ENCODE measurements at places on chromosomes 13 and 19.

DNA sequence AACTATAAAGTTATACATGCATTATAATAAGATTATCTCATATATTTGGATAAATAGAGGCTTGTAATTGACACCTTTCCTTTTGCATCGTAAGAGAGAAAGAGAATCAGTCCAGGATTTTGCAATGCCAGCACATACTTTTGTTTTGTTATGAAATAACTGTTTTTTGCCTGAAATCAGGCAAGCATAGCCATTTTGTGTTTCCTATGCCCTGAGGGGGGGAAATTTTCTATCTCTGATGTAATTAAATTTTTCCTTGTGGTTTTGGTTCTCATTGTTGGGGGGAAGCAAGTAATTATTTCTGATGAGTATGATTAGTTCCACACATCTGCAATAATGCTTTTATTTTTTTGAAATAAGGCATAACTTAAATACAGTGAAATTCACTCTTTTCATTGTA is 229.4 kb downstream of the NDFIP2 start:
- peak; percentile 37 for DNase-seq

DNA sequence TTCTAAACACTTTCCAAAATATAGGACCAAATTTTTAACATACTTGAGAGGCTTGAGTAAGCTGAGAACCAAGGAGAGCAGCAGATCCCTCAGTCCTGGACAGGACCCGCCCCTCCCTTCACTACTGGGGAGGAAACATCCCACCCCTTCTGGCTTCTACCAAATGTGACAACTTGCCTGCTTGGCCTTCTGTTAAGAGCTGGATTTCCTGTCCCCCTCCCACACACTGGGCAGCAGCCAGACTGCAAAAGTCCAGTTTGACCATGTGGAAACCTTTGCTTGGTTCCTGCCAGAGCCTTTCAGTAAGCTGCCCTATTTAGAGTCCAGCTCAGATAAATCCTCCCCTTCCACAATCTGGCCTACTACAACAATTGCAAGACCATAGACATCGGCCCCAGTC is 84.3 kb downstream of the FGF14 start:
- DNase-seq, result no peak

DNA sequence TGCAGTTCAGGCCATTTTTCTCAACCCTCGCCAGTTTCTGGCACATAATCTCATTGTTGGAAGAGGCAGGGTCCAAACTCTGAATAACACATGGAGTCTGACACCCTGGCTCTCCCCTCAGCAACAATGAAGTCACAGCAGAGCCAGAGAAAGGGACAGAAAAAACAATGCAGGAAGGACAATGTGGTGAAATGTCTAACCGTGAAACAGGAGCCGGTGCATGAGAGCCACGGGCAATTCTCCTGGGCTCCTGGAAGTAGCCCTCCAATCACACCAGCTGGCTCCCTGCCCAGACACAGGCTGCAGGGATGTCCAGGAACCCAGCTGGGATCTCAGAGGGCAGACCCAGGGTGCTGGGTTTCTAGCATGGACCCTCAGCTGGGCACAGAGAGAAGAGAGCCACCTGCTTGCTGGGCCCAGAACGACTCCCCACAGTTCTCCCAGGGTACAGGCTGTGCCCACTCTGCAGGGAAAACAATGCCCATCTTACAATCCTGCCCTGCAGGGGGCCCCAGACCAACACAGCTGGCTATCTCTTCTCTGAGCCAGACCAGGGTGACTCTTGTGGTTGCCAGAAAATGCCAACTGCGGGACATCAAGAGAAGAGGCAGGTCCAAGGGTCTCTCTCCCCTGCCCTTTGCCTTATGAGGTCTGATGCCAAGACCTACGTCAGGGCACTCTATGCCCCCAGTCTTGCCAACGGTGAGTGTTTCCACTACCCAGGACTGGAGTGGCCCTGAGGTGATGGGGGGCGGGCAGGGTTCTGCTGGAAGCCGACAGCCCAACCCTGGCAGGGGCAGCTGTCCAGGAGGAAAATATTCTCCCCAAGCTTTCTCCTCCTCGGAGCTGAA is 64.5 kb downstream of the CEBPG start:
- DNase-seq, result no peak

DNA sequence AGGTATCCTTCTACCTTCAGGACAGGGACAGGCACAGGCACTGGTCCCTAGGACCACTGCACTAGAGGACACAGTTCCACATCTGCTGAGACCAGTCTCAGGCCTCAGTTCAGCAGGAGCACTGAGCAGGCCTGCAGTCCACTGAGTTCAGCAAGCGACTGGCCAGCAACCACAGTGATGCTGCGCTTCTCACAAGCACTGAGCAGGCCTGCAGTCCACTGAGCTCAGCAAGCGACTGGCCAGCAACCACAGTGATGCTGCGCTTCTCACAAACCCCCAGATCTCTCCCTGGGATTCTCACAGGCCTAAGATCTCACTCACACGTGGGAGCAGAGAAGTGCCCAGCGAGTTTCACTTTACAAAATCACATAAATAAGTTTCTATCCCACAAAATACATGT is 140.6 kb downstream of the IRS2 start:
- DNase-seq, result no peak

DNA sequence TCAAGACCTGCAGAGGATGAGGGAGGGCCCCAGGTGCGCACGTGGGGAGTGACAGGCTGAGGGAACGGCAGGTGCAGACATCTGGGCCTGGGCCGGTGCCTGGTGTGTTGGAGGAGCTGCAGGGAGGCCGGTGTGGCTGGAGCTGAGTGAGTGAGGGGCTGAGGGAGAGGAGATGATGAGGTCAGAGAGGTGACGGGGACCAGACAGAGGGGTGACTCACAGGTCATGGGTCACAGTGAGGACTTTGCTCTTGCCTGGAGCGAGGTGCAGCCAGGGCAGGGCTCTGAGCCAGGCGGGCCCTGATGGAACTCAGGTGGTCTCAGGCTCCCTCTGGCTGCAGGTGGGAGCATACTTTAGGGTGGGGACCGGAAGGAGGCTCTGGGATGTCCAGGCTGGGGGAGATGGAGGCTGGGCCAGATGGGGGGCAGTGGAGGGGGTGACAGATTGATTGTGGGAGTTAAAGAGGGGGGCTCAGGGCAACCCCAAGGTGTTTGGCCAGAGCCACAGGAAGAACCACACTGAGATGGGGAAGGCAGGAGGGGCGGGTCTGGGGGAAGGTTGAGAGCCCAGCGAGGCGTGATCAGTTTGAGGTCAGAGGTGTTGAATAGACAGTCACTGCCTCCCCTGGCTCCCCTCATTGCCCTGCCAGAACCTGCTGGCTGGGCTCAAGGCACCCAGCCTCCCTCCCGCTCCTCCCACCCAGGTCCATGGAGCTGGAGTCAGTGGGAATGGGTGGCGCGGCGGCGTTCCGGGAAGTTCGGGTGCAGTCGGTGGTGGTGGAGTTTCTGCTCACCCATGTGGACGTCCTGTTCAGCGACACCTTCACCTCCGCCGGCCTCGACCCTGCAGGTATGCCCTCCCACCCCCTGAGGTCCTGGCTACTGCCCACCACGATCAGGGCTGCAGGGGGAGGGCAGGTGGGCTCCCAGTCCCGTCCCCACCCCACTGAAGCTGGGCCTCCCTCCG is 8.4 kb downstream of the ARHGAP33 start:
- no peak for DNase-seq

GRCh38 chr13:28373810-28374209 is 121.1 kb downstream of the FLT1 start:
- no peak for DNase-seq

GRCh38 chr13:37413161-37413560 is 185.4 kb downstream of the POSTN start:
- no peak for DNase-seq

GRCh38 chr19:46319613-46320012 is 22.8 kb downstream of the HIF3A start:
- DNase-seq, result no peak

- no peak for DNase-seq
Measured at GRCh38 chr13:90645582-90645981, 701.9 kb upstream of the MIR17HG start.

- DNase-seq, result no peak
Measured at GRCh38 chr19:48487948-48488347, 18.8 kb downstream of the CYTH2 start.

- no peak for DNase-seq
Measured at GRCh38 chr19:47542030-47542475, 27.2 kb upstream of the NAPA start.

DNA sequence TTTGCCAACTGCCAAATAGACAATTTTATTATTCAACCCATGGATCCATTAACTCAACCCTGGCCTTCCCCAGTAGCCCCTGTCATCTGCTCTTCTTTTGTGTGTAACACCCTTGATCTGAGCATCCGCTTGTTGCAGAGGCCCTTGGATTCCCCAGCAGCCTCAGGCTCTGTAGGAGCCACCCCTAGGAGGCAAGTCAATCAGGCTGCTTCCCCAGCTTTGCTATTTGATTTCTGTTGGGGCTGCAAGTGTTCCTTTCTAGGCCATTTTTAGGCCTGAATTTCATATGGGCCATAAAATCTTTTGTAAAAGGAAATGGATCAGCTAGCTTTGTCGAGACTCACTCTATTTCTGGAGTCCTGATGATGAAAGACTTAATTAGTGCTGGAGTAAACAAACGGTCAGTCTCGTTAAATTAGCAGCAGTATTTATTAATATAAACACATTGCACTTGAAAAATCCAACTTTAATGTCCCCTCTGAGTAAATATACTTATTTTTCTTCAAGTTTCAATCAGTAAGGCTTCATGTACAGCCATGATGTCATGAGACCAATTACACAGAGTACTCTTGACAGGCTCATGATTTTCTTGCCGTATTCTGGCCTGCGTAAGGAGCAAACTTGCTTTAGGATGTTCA is 105.3 kb downstream of the RGCC start:
- no peak for DNase-seq

- no peak for DNase-seq
Measured at GRCh38 chr19:13057744-13058143, 44.9 kb downstream of the LYL1 start.

GRCh38 chr13:72125561-72125960 is 258.6 kb upstream of the DACH1 start:
- DNase-seq, result no peak

DNA sequence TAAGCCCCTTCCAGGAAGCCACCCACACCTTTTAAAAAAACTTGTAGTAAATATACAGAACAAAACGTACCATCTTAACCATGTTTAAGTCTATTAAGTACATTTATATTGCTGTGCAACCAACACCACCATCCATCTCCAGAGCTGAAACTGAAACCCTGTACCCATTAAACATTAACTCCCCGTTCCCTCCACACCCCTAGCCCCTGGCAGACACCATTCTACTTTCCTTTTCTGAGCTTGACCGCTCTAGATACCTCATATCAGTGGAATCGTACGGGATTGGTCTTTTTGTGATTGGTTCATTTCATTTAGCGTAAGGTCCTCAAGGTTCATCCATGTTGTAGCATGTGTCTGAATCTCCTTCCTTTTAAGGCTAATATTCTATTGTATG is 13.0 kb upstream of the SPATA13 start:
- no peak for DNase-seq

- no peak for DNase-seq
Measured at GRCh38 chr13:66805657-66806056, 424.5 kb downstream of the PCDH9 start.

GRCh38 chr19:52138278-52138982 is 1.3 kb downstream of the ZNF616 start:
- no peak for DNase-seq

- no peak for DNase-seq
Measured at GRCh38 chr13:28719227-28720055, 671 bp upstream of the SLC46A3 start.

DNA sequence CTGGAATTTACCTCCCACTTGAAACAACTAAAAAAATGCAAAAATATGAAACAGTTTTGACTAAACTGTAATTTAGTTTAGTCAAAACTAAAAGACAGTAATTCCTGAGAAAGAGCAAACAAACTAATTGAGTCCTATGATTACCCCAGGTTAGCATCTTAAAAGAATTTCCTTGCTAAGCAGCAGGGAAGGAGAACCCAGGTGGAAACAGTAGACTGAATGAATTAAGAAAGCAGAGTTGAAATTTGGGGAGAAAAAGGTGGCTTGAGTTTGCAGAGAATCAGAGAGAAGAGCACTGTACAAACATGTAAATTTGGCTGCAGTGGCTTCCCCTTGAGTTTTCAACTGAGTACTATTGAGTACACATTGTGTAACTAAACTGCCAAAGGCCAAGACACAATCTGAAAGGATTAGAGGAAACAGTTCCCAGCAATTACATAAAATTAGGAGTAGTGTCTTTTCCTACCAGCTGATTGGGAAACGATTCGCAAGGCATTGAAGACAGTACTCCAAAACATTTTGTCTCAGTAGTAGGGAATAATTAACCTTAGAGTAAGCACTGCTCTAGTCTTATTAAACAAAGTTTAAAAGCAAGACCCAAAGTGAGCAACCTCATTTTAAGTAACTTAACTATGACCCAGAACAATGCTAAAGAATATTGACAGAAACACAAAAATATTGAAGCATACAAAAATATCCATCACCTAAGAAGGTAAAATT is 820.5 kb downstream of the DACH1 start:
- no peak for DNase-seq

- no peak for DNase-seq
Measured at GRCh38 chr19:27742041-27742440, 1470.9 kb downstream of the UQCRFS1 start.

- DNase-seq, result no peak
Measured at GRCh38 chr19:16076958-16077611, 790 bp downstream of the TPM4 start.

DNA sequence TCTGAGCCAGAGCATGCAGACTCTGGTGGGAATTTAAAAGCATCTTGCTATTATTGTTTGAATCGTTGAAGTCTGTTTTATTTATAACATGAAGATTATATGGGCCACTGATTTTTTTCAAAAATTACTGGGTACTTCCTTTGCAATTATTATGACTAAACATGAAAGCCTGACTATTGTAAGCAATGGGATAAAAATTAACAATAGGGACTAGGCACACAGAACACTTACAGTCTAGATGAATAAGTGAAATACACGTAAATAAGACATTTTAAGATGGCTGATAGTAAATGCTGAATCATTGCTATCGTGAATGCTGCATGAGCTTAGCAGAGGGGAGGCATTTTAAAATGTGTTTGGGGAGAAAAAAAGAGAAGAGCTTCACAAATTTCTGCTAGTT is 81.0 kb upstream of the MAB21L1 start:
- no peak for DNase-seq

GRCh38 chr19:39927524-39928356 is 6.7 kb downstream of the FCGBP start:
- DNase-seq, result no peak

DNA sequence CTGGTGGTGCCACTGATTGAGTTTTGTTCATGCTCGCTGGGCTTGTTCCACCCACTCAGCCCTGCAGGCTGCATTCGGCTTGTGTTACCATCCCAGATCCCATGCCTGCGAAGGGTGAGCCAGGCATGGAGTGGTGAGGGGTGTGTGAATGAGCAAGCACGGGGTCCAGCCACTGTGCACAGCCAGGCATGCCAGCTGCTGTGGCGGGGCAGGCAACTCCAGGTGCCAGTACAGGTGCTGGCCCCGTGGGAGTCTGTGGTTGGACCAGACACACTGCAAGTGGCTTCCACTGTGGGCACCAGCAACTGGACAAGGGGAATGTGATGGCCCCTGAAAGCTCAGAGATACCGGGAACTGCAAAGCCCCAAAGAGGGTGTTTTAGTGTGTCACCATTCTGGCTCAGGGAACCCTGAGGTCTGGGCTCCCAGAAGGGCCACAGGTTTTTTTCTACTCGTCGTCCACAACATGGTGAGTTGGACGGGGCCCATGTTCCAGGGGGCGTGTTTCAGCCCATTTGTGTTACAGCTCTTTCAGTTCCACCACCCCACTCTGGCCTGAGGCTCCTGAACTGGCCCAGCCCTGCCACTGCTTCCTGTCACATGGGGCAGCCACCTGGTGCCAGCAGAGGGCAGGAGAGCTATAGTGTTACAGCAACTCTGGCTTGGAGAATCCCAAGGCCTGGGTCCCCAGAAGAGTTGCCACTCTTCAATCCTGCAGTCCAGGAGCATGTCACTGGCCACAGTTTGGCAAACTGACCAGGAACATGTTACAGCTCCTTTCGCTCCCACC is 217.0 kb upstream of the OBI1 start:
- DNase-seq, result no peak

All from epithelial cell of proximal tubule (primary cell).